ENCODE measurements at places on chromosomes 16 and 17.

DNA sequence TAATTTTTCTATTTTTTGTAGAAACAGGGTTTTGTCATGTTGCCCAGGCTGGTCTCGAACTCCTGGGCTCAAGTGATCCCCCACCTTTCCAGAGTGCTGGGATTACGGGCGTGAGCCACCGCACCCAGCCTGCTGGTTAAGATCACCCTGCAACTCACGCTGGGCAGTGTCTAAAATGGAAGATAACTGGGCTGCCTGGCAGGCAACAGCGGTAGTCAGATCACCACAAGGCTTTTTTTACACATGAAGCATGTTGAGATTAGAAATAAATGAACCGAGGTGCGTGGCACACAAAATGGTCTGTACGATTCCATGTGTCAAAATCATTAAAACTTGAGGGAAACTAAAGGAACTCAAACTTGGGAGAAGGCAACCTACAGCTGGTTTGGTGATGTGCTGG, 26.7 kb downstream of the ZNF276 start:
- no peak for DNase-seq

GRCh38 chr16:56777001-56777400, 47.1 kb downstream of the NUP93 start:
- no peak for DNase-seq

DNA sequence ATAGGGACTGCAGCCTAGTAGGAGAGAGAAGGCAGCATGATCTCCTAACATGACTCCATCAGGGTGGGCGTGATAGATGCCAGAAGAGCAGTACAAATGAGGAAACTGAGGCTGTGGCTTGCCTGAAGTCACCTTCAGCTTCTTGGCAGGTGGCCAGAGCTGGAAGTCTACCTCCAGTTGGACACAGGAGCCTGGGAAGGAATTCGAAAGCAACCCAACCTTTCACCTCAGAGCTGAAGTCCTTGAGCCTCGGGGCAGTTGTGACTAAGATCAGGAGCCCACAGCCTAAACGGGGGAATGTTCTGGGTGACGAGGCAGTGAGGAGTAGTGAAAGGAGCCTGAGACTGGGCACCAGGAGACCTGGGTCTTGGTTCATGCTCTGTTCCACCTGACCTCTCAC, 9.4 kb upstream of the SLC52A1 start:
- DNase-seq = no peak

DNA sequence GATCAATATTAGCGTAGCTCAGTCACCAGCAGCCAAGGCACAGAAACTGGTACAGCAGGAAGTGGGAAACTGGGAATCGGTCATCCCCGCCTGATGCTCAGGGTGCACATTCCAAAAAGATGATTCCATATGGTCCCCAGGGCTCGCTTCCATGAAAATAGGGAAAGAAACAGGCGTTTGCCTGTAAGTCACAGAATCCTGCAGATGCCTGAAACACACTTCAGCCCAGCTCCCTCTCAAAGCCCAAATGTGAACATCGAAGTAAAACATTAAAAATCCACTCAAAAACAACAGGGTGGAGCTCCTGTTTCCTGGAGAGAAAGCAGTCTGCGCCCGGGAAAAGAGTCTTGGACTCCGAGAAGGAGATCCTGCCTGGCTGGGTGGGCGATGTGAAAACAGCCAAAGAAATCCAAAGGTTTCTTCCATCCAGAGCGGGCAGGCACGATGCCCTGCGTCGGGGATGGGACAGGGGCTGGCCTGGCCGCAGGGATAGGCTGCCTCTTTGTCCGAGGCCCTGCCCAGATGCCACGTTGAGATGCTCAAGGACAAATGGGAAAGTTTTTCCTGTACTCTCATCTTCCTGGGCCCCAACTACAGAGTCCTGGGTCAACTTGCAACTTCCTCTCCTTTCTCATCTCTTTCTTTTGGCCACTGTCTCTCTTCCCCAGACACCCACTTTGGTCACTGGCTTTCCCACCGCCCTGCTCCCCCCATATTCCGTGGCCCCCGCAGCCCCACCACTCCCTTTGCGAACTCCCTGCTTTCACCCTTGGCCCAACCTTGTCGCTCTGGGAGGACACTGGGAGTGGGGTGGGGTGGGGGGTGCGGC, 743 bp downstream of the WIPI1 start:
- peak; percentile 79 for DNase-seq

- DNase-seq = no peak
Measured at GRCh38 chr17:4693416-4693815, 10.5 kb downstream of the PELP1 start.

GRCh38 chr16:10610499-10611184, 30.2 kb upstream of the EMP2 start:
- DNase-seq = no peak

DNA sequence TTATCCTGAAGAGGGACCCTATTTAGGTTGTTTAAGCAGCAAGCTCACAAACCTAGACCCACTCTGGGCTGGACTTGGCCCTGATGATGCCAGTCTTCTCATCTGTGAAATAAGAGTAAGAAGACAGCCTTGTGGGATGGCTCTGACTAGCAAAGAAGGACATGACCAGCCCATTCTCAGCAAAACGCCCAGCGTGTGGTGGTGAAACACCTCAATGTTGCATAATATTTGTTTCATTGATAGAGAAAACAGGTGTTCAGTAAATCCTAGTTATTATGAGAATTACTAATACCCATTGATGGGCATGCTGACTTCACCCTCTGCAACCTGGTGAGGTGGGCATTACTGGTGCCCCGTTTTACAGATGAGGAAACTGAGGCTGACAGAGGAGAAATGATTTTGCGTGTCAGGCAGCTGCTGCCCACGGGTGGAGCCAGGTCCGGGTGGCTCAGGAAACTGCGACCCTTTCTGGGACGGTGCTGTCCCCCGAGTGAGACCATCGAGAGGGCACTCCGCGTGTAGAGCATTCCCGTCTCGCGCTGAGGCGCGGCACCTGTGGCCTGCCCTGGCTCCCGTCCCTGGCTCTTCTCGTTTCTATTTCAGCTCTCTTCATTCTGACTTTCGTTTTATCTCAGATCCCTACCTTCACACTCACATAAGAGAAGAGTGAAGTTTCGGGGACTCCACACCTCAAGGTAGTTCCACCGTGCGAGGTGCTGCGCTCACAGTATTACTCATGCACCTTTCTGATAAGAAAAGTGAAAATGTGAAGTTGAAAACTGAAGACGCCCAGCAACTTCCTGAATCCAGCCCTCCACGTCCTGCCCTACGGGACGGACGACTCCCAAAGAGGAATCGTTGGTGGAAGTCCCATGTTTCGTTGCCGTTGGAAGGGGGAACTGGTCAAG, 48.5 kb downstream of the IRF8 start:
- peak; percentile 64 for DNase-seq

- DNase-seq = no peak
Measured at GRCh38 chr16:79298894-79299799, 301.4 kb downstream of the MAF start.

DNA sequence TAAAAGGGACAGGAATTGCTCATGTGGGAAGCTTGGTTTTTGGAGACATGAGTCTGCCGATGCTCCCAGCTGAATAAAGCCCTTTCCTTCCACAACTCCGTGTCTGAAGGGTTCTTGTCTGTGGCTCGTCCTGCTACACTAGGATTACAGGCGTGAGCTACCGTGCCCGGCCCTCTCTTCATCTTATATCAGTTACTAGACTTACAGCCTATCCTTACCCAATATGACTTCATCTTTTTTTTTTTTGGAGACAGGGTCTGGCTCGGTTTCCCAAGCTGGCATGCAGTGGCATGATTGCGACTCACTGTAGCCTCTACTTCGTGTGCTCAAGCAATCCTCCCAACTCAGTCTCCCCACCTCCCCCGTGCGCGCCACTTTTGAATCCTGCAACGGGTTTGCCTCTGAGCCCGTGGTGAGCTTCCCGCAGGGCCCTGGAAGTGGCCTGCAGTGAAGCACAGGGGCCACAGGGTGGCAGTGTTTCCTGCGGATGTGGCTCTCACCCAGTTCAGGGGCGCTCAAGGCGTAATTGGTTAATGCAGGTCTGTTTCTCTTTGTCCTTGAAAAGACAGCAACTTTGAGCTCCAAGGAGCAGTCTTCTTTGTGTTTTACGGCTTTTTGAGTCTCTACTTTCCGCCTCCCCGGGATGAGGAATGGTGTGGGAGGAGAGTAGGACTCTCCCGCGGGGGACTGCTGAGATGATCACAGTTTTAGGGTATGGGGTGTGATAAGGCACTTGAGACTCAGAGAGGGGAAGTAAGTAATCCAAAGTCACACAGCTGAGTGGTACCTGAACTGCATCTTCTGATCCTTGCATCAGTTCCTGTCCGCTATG, 22.7 kb upstream of the GPRC5B start:
- DNase-seq = peak; percentile 68

- no peak for DNase-seq
Measured at GRCh38 chr17:29570521-29570920, 2.0 kb downstream of the TP53I13 start.

DNA sequence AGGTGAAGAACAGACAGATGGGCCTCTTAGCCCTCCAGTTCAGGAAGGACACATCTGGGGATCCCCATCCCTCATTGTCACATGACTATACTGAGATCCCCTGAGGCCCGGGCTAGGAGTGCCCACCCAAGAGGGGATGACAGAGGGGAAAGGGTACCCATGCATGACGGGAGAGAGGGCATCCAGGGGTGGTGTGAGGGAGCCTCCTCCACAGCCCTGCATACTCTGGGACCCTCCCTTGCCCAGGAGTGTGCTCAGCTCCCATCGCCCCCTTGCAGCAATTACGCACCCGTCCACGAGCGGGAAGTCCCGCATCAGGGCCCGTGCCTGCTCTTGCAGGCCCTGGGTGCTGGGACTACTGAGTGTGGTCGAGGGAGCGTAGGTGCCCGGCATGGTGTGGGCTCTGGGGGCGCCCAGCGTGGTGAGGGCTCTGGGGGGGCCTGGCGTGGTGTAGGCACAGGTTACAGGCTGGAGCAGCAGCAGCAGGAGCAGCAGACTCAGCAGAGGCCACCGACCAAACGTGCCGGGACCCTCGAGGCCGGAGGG, 6.5 kb downstream of the DPEP2 start:
- DNase-seq = peak; percentile 58

GRCh38 chr16:81004646-81005353, 1.9 kb downstream of the CMC2 start:
- DNase-seq = no peak

GRCh38 chr16:1044460-1045309, 27.9 kb upstream of the SSTR5 start:
- no peak for DNase-seq

DNA sequence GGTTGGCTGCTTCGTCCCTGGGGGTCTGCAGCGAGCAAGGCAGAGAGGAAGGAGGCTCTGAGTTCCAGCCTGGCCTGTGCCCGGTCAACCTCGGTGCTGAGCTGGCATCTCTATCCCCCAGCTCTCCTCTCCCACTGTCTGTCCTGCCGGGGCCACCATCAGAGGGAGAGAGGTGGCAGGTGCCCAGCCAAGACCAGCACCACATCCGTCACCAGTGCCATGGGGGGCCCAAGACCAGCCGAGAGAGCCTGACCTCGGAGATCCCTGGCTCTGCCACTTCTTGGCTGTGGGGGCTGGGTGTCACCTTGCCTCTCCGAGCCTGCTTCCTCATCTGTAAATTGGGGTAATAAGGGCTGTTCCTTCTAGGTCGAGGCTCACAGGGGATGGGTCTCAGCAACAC, 560 bp upstream of the P2RX1 start:
- no peak for DNase-seq

DNA sequence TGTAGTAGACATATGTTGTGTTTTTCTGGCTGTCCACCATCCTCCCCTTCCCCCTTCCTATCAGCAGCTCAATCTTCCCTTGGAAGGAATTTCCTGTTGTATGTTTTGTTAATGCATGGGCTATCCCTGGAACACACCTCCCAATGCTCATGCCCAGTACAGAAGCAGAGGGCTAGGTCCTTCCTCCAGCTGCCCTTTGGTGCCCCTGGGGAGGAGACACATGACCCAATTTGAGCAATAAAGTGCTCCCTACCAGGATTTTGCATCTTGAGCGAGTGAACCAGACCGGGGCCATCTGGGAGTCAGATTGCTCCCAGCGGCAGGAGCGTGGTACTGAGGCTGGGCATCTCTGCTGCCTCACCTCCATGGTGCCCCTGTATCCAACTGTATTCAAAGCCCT, 141.5 kb upstream of the MED13 start:
- no peak for DNase-seq

GRCh38 chr16:27245276-27246172, 23.0 kb downstream of the NSMCE1 start:
- no peak for DNase-seq

- DNase-seq = no peak
Measured at GRCh38 chr17:80815151-80815681, 176.4 kb upstream of the CHMP6 start.

GRCh38 chr17:69048634-69049033, 12.1 kb downstream of the ABCA9 start:
- DNase-seq = no peak

GRCh38 chr16:67542464-67542863, 13.8 kb downstream of the RIPOR1 start:
- no peak for DNase-seq

DNA sequence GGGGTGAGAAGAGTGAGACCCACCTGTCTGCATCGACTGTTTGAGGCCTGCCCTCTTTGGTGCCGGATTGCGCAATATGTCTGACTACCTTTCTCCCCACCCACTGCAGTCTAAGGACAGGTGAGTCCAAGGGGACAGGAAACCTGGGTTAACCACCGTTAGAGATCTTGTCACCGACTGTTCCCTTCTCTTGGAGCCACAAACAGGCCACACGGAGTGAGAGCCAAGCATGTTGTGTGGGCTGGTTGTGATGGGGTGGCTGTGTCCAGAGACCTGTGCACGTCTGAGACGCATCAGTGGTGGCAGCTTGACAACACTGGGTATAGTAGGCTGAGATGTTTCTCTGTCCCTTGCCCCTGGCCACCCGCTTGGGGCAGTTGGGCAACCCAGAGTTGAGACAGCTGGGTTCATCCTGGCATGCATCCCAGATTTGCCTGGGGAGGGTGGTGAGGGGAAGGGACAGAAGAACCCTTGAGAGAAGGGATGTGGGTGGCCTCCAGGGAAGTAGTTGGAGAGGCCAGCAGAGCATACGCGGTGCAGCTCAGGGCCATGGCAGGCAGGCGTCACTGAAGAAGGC, 21.4 kb downstream of the MPRIP start:
- peak; percentile 92 for DNase-seq

DNA sequence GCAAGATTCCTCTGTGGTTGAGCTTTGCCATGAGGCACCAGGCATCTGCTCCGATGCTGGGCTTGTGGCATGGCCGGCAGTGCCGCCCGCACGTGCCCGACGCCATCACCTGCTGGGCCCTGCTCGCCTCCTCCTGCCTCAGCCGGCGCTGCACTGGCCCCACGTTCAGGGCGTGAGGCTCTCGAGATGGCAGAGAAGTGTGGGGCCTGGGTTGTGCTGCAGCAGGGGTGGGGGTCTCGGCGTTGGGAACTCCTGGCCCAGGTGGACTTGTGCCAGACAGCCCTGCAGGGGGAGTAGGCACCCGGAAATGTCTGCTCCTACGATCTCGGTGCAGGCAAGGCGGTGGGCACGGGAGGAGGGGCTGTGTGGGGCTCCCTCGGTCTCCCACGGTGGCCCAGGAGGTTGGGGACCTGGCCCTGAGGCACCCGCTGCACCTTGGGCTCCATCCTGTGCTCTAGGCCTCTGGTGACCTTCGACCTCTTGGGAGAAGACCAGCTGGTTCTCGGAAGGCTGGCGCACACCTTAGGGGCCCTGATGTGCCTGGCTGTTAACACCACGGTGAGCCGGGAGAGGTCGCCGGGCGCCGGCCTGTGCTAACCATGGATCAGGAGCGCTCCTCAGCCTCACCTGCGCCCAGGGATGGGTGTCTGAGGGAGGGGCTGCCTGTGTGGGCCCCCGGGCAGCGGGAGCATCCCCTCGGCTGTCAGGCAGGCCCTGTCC, 13.5 kb downstream of the TELO2 start:
- DNase-seq = no peak
